M059J (cell line): ENCODE measurements at places on chromosomes 2 and 18. TPM values are rescaled to one million over a fixed set of nuclear protein-coding genes. Genes with fewer than 3 reads are reported as not detected.

- DNase-seq, result peak; percentile 99
Measured at GRCh38 chr2:214019229-214019972, 391.5 kb upstream of the VWC2L start.

DNA sequence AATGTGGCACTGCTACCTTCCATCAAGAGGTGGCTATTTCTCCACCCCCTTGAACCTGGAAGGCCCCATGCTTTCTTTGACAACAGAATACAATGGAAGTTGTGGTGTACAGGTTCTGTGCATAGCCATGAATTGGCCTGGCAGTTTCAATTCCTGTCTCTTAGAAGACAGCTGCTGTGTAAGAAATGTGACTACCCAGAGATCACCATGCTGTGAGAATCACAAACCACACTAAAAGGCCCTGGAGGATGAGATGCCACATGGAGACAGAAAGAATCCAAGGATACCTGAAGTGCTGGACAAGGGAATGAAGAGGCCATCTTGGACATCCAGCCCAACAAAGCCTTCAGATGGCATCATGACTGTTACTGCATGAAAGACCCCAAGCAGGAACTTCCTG, 47.7 kb upstream of the EHBP1 start:
- no peak for DNase-seq

GRCh38 chr2:217404236-217404760, 544.4 kb upstream of the TNP1 start:
- DNase-seq, result no peak

DNA sequence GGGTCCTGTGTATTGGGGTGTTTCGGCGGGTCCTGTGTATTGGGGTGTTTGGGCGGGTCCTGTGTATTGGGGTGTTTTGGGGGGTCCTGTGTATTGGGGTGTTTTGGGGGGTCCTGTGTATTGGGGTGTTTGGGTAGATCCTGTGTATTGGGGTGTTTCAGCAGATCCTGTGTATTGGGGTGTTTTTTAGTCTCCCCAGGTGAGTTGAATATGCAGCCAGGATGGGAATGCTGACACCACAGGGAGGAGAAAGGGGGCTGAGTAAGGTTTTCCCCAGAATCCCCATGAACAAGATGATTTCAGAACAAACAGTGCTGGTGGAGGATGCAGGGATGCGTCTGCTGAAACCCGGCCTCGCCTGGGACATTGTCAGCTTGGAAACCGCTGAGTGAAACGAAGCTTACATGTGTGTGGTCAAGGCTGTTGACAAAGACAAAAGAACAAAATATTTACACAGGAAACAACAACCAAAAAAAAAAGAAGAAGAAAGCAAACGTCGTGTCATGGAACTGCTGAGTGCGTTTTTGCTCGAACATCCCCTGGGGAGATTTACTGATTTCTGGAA, 88.5 kb upstream of the ODC1 start:
- DNase-seq, result no peak

- DNase-seq, result no peak
Measured at GRCh38 chr2:217916504-217917254, 86.1 kb downstream of the TNS1 start.

GRCh38 chr2:233352141-233352842, 2.0 kb upstream of the DGKD start:
- no peak for DNase-seq

- DNase-seq, result no peak
Measured at GRCh38 chr2:31241625-31242270, 7.8 kb downstream of the EHD3 start.

GRCh38 chr18:46169464-46169941, 65.3 kb downstream of the HAUS1 start:
- DNase-seq, result peak; percentile 92

DNA sequence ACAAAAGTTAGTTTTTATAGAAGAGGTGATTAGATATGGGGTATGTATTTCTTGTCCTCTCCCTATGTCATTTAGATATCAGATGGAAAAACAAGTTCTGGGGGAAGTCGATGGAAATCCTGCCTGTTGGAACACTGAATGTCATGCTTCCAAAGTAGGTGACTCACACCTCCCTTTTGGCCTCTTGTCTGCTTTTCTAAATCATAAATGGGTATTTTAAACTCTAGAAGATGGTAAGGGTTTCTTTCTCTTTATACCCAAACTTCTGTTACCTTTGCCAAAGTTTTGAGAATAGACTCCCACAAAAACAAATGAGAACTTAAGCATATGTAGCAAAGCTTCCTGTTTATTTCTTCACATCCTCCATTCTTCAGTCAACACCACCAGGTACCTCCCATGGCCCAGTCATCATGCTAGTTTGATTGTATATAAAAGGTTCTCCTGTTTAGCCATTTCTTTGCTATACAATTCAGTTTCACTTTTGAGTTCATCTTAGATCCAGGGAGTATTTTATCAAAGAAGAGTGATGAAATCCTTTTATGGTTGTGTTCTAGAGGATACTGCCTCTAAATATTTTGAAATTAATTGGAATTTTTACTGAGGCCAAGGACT, 63.9 kb downstream of the PRKRA start:
- no peak for DNase-seq

DNA sequence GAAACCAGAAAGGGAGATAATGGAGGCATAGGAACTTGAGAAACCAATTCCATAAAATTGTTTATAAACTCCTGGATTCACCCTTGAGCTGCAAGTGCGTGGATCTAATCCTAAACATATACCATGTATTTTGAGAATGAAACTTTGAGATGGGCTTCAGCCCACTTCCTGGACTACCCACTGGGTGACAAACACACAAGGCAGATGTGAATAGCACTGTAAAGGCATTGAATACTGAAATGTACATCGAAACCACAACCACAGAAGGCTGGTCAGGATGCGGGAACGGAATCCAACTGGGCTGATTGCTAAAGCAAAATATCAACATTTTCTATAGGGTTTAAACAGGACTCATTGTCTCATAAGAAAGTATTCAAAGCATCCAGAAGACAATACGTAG, 228.5 kb upstream of the ZEB2 start:
- no peak for DNase-seq

DNA sequence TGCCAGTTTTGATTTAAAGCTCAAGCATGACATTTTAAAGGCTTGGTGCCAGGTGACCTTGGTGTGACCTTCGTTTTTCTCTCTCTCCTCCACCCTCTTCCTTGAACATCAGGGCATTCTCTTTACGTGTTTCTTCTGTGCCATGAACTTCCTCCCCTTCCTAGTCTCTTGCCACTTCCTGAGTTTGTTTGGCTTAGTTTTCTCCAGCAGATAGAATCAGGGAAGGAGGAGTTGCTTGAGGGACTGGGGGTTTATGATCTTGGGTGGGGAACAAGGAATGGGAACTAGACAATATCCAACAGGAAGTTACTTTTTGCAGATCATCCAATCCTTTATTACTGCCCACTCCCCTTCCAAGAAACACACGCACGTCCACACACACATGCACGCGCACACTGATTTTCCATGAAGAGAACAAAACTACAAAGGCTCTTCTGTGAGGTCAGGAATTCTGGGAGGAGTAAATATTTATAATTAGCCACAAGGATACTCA, 210.6 kb upstream of the EPAS1 start:
- DNase-seq, result peak; percentile 60

CCL20 gene
- total RNA-seq, result not detected in 2 replicates

DNA sequence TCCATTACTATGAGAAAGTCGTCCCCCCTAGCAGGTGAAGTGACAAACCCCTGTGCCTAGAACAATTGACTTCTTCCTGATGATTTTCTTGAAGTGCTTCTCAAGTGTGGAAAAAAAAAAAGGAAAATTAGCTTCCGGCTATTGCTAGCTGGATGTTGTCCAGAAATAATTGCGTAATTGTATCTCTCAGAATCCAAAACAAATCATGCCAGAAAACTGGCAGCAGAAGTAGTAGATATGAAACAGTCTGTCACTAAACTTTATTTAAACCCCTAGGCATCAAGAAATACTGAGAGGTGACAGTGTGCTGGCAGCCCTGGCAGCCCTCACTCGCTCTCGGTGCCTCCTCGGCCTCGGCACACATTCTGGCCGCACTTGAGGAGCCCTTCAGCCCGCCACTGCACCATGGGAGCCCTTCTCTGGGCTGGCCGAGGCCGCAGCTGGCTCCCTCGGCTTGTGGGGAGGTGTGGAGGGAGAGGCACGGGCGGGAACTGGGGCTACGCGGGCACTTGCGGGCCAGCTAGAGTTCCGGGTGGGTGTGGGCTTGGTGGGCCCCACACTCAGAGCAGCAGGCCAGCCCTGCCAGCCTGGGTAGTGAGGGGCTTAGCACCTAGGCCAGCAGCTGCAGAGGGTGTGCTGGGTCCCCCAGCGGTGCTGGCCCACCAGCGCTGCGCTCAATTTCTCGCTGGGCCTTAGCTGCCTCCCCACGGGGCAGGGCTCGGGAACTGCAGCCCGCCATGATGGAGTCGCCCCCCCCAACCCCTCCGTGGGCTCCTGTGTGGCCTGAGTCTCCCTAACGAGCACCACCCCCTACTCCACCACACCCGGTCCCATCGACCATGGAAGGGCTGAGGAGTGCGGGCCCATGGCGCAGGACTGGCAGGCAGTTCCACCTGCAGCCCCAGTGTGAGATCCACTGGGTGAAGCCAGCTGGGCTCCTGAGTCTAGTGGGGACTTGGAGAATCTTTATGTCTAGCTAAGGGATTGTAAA, 80.5 kb upstream of the ABCA12 start:
- DNase-seq, result peak; percentile 49

GRCh38 chr2:149901231-149901859, 313.8 kb upstream of the MMADHC start:
- no peak for DNase-seq

- no peak for DNase-seq
Measured at GRCh38 chr18:35917043-35917442, 55.4 kb upstream of the RMP24 start.

GRCh38 chr18:9240270-9240669, 94.3 kb upstream of the TWSG1 start:
- no peak for DNase-seq

- DNase-seq, result peak; percentile 59
Measured at GRCh38 chr2:1613731-1614354, 130.5 kb downstream of the PXDN start.
